ENCODE measurements at places on chromosomes 3 and 15.

- no peak for DNase-seq
Observed at GRCh38 chr3:138127636-138128365, 4.4 kb downstream of the A4GNT start.

DNA sequence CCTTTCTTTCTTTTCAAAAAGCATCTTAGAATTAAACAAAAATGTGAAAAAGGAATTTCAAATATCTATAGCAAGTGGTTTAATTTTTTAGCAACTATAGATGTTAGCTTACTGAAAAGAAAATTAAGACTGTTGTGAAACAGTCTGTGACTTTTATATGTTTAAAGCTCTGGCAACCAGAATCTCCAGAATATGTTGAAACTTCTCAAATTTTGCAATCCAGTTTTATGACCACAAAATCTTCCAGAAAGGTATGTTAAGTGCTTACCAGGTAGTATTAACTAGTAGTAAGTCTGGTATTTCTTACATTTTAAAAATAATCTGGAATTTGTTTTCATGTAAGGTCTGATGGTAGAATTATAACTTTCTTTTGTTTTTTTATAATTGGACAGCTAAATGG, 235.0 kb downstream of the SLC9A9 start:
- DNase-seq: no peak

- no peak for DNase-seq
Observed at GRCh38 chr3:72791161-72791560, 57.1 kb downstream of the SHQ1 start.

DNA sequence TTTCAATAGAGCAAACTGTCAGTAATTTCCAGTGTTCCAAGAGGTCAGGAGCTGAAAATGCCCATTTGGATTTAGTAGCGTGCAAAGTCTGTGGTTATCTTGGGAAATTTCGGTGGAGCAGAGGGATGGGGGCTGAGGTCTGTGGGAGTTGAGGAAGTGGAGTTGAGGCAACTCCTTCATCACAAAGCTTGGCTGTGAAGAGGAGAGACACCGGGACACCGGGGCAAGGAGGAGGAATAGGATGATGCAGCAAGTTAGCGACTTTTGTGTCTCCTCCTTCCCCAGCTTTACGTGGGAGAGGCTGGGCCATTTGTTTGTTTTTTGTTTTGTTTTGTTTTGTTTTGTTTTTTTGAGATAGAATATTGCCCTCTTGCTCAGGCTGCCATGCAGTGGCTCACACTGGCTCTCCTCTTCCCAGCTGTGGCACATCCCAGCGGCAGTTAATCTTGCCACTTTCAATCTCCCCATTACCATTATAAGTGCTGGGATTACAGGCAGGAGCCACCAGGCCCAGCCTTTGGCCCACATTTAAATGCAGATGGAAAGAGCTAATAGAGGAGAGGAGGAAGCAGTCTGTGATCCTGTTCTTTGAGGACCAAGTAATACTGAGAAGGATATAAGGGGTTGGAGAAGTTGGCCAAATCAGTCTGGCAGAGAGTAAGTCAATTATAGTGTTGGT, 47.1 kb downstream of the CRTC3 start:
- no peak for DNase-seq

GRCh38 chr15:44427756-44428724, 611 bp downstream of the CTDSPL2 start:
- no peak for DNase-seq

GRCh38 chr3:39804951-39805350, 4.5 kb upstream of the MYRIP start:
- DNase-seq: no peak

DNA sequence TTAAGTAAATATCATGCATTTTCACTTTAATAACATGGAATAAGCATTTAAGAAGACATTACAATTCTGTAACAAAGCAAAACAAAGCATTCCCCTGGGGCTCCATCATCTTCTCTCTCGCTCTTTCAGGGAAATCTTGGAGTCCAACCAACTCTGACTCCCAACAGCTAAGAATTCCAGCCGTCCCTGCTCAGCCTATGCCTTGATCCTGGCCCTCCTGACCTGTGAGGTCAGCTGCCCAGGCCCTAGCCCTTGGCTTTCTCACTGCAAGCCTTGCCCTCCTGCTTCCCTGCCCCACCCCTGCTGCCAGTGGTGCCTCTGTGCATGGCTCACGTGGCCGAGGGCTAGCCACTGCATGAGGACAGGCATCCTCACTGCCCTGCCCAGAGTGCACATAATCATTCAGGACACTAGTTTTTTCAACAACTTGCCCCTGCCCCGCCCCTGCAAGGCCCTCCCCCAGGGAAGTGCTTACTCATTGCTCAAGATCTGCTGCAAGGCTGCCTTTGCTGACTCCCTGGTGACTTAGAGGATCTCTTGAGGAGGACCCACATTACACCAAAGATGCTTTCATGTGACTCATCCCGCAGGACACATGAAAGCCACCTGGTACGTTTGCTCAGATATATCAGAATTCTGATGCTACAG, 37.6 kb downstream of the MTMR10 start:
- DNase-seq: peak; percentile 44

- DNase-seq: peak; percentile 88
Observed at GRCh38 chr3:58463181-58463941, 28.5 kb upstream of the KCTD6 start.

DNA sequence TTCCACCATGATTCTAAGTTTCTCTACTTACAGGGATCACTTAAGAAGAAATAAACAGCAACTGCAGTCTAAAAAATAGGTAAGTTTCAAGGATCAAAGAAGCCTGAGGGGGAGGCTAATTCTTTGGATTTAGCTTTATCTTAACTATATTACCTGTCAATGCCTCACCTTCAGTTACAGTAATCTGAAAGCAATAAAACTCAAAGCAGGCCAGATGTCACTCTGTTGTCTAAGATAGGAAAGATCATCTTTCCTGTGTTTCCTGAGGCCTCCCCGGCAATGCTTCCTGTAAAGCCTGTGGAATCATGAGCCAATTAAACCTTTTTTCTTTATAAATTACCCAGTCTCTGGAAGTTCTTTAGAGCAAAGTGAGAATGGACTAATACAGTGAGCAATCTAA, 60.2 kb downstream of the NPTN start:
- DNase-seq: no peak

GRCh38 chr15:63555507-63555906, 41.7 kb upstream of the FBXL22 start:
- DNase-seq: no peak
